ENCODE measurements at places on chromosomes 2 and 18.

- peak; percentile 1 for DNase-seq
These were observed 123.1 kb upstream of the HDAC4 start for GRCh38 chr2:239523954-239524330.

GRCh38 chr18:25898965-25899364 lies 191.4 kb downstream of the SS18 start:
- no peak for DNase-seq

DNA sequence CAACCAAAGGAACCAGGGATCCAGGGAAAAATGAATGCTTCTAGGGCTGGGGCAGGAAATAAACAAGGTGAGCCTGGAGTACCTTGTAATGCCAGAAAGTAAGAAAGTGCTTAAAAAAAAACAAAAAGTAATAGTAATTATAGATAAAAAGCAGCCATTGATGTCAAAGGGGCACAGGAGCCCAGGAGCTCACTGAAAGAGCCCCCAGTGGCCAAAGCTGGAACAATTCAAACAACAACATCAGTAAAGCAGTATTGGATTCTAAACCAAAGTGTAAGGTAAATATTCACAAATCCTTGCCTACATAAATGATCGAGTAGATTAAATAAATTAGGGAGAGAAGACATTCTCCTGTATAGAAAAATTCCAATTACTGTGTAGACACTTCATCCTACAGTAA lies 114.3 kb upstream of the ARL4C start:
- no peak for DNase-seq

- no peak for DNase-seq
These were observed 38.3 kb upstream of the DLX1 start for GRCh38 chr2:172046866-172047565.

GRCh38 chr2:226308986-226309385 lies 490.6 kb downstream of the IRS1 start:
- DNase-seq: peak; percentile 67

GRCh38 chr2:162710287-162710890 lies 128.2 kb downstream of the KCNH7 start:
- DNase-seq: no peak

DNA sequence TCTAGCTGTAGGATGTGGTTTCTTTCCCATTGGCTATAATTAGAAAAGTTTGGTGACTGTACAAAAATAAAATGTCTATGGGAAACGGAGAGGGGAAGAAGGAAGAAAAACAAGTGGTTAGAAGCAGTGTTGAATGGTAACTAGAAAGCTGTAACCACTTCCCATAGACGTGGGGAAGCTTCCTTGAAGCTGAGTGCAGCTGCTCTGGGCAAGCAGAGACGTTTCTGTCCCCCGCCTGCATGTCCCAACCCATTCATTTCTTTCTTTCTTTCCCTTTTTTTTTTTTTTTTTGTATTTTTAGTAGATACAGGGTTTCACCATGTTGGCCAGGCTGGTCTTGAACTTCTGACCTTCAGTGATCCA lies 367.8 kb upstream of the HS6ST1 start:
- no peak for DNase-seq

- no peak for DNase-seq
These were observed 171.9 kb upstream of the ACAA2 start for GRCh38 chr18:49985236-49985635.

GRCh38 chr2:154692927-154693326 lies 5.6 kb upstream of the KCNJ3 start:
- no peak for DNase-seq

- no peak for DNase-seq
These were observed 242.1 kb downstream of the TMX3 start for GRCh38 chr18:68472701-68473295.

DNA sequence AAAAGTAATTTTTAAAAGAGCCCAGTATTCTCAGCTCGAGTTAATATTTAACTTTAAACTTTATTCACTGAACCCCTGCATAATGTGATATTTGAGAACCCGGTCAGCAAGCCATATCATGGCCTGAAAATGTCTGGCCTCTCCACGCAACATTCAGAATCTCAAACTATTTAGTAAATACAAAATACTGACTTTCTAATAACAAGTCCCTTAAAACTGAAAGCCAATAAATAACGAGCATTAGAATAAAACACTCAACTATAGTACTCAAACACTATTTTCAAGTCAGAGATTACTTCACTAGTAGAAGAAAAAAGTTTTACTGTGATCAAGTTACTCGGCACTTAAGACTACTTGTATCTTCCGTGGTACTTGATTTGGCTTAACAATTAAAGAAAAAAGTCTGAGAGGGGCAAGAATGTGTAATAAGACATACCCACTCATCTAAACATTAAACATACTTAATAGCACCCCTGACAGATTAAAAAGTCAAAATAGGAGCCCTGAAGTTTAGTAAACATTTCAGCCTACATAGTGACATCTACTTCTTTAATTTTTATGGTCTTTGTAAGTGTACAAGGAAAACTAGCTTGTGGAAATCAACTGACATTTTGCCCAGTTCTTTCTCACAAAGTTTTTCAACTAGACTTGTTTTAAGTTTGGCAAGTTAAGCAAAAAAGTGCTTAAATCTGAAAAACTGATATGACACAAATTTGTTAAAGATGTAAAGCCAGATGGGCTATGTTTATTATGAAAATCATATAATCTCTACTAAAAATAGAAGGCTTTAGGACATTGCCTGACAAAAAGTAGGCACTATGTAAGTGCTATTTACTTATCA lies 38.2 kb downstream of the RTN4 start:
- DNase-seq: no peak

DNA sequence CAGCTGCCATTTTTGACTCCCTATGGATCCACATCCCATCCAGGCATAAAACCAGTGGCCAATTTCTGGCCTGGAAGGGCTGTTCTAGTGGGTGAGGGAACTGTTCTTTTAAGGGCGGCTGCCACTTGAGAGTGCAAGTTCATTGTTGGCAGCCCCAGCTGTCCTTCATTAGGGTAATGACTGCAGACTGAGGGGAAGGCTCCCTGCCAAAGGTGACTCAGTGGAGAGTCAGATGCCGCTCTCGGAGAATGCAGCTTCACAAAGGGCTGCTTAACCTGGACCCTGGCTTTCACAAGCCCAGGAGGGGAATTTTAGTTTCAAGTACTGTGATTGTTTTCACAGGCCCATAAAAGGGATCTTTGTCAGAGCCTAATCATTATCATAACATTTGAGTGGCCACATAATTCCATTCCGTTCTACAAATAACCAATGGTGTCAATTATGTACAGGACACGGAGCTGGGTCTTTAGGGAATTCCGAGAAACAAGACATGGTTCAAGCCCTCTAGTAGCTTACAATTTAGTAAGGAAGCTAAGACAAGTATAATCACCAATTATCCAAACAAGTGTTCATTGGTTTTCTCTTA lies 235.7 kb downstream of the CDCA7 start:
- DNase-seq: peak; percentile 99

- DNase-seq: no peak
These were observed 746.9 kb downstream of the SLC4A3 start for GRCh38 chr2:220374282-220374681.

- no peak for DNase-seq
These were observed 925.7 kb downstream of the EPHA4 start for GRCh38 chr2:220646424-220646823.

GRCh38 chr18:58476516-58477256 lies 152.2 kb downstream of the ALPK2 start:
- no peak for DNase-seq

GRCh38 chr2:225064928-225065327 lies 22.7 kb upstream of the DOCK10 start:
- no peak for DNase-seq

GRCh38 chr2:74559912-74560311 lies 5.4 kb downstream of the DOK1 start:
- DNase-seq: no peak

GRCh38 chr2:150742094-150742493 lies 254.6 kb upstream of the RND3 start:
- no peak for DNase-seq

GRCh38 chr2:54541995-54542394 lies 85.9 kb downstream of the SPTBN1 start:
- DNase-seq: no peak

- DNase-seq: no peak
These were observed 245.4 kb downstream of the NCKAP5 start for GRCh38 chr2:133322909-133323308.

DNA sequence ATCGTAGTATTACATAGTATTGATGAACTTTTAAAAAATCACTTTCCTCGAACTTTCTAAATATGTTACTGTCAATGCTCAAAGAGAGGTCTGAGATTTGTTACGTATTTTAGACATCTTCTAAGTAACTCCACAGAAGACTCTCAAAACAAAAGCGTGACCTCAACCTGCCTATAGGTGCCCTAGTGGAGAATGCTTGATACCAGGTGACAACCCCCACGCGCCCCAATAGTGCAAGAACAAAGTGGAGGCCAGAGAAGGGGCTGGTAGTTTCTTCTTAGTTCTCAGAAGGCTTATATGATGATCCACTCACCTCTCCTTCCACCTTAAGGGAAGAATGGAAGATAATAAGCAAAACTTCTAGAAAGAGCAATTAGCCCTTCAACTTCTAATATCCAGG lies 102.6 kb downstream of the ANKRD44 start:
- no peak for DNase-seq

DNA sequence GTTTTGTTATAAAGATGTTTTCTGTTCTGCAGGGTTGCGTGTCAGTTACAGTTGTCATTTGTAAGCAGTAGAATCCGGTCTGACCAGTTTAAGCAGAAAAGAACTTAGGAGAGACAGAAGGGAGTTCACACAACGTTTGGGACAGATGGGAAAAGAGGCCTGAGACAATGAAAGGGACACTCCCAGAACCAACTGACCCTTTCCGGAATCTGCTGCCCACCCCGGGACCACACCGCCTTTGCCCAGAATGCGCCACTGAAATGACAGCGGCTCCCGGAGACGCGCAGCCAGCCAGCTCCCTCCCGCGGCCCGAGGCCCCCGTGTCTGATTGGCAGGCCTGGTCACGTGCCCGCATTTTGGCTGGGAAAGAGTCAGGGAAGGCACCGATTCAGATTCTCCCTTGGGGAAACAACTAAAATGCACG lies 244.6 kb downstream of the BCL2 start:
- peak; percentile 55 for DNase-seq

DNA sequence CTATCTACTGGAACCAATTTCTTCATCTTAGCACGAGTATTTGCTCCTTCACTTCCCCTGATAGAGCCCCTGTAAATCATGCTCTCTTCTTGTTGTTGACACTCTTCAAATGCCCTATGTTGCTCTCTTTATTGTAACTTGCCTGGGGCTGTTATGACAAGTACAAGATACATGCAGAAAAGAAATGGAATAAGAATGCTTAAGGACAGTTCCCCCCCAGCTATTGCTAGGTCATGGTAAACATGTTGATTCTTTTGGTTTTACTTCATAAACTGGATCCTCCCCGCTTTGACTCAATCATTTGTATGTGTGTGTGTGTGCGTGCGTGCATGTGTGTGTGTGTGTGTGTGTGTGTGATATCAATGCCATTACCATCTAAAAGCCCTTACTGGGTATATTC lies 368.5 kb upstream of the CNTNAP5 start:
- no peak for DNase-seq

DNA sequence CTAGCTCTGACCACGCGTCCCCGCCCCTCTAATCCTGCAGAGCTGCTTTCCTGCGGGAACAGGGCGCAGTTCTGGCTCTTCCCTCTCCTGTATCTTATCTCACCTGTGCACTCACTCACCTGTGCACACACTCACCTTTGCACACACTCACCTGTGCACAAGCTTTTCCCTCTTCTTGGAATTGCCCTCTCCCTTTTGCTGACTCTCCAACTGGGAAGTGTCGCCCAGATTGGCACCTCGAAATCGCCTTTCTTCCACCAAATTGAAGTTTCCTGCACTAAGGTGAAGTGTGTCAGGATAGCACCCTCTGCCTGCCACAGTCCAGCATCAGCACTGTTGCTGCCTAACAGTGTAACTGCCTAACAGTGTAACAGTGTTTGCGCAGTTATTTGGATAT lies 566 bp upstream of the CMPK2 start:
- peak; percentile 33 for DNase-seq
